Umbilical cord (tissue), 2 donors: ENCODE measurements at places on chromosomes 1 and 21.
A peak's percentile ranks its signal among the peaks of the same experiment; 100 is the strongest.

GRCh38 chr1:211738691-211739301 is 63.4 kb upstream of the NEK2 start:
- no peak for DNase-seq

- peak; percentile 71 for DNase-seq
Observed at GRCh38 chr1:230141021-230141648, 74.1 kb downstream of the GALNT2 start.

GRCh38 chr21:29382030-29382654 is 83.4 kb downstream of the BACH1 start:
- peak; percentile 52 for DNase-seq

- no peak for DNase-seq
Observed at GRCh38 chr21:40905251-40905650, 58.3 kb upstream of the DSCAM start.

DNA sequence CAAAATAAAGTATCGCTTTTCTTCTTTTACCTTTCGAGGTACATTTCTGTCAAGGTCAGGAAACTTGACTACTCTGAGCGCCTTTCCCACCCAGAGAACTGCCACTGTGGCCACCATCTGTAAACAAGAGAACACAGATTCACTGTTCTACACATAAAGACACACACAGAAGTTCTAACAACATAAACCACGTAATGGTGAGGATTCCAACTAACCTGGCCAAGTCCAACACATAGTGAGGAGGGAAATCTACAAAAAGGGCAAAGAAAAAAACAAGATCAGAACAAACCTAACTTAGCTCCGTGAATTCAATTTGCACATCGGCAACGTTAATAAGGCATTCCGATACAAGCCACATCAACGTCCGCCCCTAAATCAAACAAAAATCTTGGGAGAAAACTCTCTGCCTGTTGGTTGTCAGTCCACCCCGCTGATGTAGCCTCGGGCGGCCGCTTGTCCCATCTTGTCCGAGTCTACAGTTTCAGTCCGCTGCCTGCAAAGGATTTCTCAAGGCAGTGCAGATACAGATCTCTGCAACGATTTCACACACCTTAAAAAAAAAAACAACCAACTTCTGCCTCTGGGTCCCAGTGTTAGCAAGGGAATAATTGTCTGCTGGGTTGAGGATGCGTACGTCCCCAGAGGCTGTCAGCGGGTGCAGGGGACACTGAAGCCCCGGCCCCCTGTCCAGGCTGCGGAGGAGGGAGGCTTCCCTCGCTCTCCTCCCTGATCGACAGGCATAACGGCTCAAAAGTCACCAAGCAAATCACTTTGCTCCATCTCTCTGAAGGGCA is 1.0 kb downstream of the SLC35D1 start:
- peak; percentile 81 for DNase-seq

GRCh38 chr21:28856588-28857250 is 136.0 kb downstream of the LTN1 start:
- DNase-seq = no peak

GRCh38 chr1:8020032-8020431 is 6.1 kb downstream of the ERRFI1 start:
- DNase-seq = peak; percentile 69

DNA sequence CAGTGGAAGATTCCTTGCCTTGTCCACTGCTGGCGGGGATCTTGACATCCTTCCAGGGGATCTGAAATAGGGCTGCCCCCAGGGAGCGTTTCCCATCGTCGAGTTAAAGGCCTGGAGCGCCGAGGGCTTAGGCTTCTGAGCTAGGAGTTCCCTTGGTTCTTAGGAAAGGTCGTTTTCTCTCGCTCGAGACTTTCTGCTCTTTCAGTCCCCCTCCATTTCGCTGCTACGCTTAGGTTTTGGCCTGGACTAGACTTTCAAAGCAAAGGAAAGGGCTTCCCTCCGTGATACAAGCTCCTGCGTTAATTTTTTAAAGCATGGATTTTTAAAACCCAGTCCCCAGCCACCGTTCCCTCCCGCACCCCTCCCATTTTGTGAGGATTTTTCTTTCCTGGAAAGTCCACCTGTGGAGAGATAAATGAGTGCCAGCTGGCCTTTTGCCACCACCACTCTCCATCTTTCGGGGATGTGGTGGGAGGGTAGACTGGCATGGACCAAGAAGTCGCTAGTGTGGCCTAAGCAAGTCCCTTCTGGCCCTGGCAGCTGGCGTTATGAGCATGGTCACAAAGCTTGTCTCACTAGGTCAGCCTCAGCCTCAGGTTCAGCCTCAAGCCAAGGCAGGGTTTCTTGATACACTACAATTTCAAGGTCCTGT is 9.2 kb downstream of the NR5A2 start:
- no peak for DNase-seq

GRCh38 chr1:218090459-218090858 is 194.6 kb upstream of the RRP15 start:
- no peak for DNase-seq

GRCh38 chr1:179143322-179143721 is 61.5 kb downstream of the TOR3A start:
- peak; percentile 79 for DNase-seq

GRCh38 chr1:222736972-222737371 is at the start of gene FAM177B:
TSS of gene FAM177B (plus strand) at chr1:222737202. CDS start at chr1:222746546, 9,344 bp downstream.
- DNase-seq = no peak

DNA sequence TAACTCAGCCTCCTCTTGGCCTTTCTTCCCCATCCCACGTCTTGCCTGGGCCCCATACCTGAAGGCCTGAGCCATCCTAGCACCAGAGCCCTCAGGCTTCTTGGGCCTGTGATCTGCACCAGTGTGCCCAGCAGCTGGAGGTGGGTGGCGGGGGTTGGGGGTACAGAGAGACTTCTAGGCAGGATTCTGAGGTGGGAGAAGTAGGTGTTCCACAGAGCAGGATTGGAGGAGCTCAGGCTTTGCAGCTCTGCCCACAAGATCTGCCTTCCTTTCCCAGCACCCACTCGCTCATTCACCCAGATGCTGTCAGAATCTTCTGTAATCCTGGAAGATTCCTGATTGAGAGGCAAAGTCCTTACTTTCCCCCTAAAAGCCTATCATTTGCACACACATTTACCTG is 10.0 kb upstream of the GJB5 start:
- no peak for DNase-seq

GRCh38 chr1:235088907-235089306 is 39.7 kb downstream of the TOMM20 start:
- no peak for DNase-seq

DNA sequence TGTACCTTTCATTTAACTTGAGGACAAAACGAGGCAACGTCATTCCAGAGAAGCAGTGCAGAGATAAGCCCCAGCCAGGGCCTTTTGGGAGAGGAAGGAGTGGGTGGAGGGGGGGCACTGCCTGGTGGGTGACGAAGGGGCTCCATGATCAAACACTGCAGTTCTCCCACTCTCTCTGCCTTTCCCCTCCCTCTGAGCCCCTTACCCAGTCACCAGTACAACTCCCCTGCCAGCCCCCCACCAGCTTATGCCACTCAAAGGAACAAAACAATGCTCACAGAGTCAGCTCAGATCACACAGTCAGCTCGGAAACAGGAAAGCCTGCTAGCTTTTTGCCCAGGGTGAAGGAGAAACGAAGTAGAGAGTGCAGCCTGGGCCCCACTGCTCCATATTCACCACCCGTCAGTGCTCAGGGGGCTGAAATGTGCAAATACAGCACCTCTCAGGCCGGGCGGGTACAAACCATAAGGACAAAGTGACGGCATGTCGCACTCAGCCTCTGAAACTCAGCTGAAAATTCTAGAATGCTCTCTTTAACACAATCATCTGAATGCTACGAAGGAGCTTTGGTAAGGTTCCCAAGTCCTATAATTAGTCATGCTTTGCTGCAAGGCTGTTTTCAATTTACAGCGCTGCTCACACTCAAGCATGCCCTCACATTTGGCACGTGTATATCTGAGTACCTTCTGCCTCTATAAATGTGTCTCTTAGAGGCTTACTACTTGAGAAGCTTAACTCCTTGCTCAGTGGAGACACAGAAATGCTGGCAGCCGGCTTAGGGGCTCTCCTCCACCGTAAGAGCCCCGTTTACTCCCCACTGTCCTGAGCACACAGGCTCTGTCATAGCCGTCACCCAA is 65.8 kb upstream of the RAB4A start:
- DNase-seq = peak; percentile 92

GRCh38 chr1:53576866-53577760 is 117.9 kb downstream of the DMRTB1 start:
- no peak for DNase-seq

DNA sequence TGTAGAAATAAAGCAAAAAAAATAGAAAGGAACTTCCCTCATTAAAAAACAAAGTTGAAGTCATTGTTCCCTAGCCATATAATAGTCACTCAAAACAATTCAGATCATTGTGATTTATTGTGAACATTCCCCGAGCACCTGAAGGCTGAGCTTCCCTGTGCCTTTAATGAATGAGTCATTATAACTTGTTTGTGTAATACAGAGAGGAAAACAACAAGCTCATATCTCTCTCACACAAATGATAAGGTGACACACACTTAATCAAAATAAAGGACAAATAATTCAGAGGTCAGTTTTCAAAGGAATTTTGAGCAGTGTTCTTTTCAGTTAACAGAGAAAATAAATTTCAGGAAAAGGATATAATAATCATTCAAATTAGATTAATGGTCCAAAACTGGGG is 326.2 kb downstream of the DUSP10 start:
- no peak for DNase-seq

DNA sequence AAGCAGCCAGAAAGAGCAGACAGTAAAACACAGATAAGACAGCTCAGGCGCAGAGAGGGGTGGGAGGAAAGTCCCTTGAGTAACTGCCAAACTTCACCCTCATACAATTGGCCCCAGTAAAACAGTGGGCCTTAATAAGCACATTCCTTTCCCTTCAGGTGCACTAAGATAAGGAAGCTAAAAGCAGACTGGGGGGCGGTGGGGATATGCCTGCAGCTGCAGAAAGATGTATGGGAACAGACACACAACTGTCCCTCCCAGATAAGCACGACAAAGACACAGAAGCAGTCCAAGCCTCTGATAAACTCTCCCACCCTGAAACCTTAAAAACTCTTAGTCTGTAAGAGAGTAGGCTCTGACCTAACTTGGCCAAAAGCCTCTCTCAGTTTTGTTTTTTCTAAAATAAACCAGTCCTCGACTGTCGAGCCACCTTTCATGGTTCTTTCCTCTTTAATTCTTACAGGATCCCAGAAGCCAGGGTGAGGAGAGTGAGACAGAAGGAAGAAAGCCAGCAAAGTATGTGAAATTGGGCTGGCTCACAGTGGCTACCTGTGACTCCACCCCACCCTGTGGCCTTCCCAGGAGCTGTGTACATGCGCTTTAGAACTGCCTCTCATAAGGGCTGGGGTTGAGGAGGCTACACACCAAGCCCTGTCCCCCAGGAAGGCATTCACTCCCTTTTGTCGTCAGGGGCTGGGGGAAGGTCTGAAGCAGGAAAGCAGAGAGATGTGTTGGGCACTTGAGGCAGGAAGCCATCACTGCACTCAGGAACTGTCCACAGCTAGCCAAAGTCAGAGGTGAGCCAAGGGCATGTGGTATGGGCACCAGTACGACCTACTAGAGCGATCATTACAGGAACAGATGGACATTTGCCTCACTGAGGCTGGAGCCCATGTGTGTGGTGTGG is 4.6 kb downstream of the PGLYRP4 start:
- peak; percentile 22 for DNase-seq

DNA sequence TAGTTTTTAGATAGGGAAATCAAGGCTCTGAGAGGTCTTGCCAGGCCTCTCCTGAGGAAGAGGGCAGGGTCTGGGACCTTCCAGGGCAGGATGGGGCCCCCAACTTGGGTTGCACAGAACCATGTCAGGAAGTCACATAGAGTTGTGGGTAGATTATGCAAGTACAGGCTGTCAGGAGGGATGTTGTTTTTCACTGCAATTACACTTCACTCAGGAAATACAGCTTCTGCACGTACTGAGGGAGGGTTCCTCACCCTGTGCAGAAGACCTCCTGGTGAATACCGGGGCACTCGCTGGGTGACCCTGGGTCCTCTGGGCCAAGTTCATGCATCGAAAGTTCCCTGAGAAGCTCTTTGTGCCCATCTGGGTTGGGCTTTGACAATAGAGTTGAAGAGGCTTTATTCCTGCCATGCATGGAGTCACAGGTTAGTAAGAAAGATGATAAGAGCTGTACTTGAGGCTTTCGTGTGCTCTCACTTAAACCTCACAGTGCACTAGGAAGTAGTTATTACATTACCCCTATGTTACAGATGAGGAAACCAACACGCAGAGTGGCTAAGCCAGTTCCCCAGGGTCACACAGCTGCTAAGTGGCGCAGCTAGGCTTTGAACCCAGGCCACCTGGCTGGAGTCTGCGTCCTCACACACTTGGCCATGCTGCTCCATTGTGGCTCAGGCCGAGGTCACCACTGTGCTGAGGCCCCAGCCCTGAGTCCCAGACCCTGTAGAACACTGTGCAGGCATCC is 16.2 kb upstream of the TNFRSF1B start:
- DNase-seq = no peak

- DNase-seq = no peak
Observed at GRCh38 chr1:29635501-29636263, 399.4 kb downstream of the PTPRU start.

DNA sequence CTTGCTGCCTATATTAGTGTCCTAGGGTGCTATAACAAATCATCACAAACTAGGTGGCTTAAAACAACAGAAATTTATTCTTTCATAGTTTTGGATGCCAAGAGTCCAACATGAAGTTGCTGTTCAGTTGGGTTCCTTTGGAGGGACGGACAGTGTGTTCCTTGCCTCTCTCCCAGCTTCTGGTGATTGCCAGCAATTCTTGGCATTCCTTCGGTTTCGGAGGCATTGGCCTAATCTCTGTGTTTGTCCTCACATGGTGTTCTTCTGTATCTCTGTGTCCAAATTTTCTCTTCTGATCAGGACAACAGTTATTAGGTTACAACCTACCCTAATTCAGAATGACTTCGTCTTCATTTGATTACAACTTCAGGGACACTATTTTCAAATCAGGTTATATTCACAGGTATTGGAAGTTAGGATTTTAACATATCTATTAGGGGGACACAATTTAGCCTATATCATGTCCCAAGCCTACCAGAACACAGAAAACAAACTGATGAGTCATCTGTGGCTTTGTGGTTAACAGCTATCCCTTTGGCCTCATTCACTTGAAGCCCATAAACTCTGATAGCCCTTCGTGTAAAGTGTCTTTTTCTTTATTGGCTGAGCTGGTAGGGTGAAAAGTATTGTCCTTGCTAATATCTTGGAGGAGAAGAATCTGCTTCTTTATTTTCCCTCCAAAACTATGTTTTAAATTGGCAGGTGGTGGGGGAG is 83.2 kb upstream of the PAPPA2 start:
- no peak for DNase-seq

- DNase-seq = no peak
Observed at GRCh38 chr1:110781525-110781924, 91.4 kb upstream of the CD53 start.

- DNase-seq = no peak
Observed at GRCh38 chr1:100152271-100152670, 19.3 kb downstream of the TRMT13 start.

DNA sequence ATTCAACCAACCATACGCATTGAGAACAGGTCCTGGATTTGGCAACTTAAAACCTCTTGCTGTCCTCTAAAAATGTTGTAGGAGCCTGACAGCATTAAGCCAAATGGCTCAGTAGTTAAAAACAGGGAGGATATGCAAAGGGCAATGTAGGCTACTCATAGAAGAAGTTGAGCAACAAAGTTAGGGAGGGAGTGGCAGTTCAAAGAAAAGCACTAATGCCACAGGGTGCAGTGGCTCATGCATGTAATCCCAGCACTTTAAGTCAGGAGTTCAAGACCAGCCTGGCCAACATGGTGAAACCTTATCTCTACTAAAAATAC is 92.9 kb upstream of the ERG start:
- DNase-seq = no peak

GRCh38 chr1:193408782-193409293 is 222.4 kb upstream of the B3GALT2 start:
- DNase-seq = peak; percentile 95

GRCh38 chr1:47867438-47868347 is 129.5 kb downstream of the TRABD2B start:
- DNase-seq = no peak
